ENCODE measurements at places on chromosomes 3 and 15.

- DNase-seq = no peak
Observed at GRCh38 chr15:37372064-37372463, 271.7 kb upstream of the MEIS2 start.

GRCh38 chr15:65026756-65027155, 2.7 kb downstream of the MTFMT start:
- DNase-seq = no peak

DNA sequence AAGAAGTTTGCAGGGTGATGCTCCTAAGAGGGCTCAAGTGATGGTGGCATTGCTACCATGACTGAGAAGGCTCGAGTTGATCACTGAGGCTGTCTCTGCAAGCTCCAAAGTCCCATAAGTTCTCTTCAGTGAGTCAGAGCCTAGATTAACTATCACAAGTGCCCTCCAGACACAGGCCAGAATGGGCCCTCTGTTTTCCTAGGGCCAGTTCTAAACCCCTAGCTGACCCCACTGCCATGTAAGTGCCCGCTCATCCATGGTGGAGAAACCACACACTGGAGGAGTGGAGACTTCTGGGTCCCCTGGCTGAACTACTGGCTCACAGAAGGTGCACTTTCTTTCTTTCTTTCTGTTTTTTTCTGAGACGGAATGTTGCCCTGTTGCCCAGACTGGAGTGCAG, 87.6 kb upstream of the WNT5A start:
- no peak for DNase-seq

DNA sequence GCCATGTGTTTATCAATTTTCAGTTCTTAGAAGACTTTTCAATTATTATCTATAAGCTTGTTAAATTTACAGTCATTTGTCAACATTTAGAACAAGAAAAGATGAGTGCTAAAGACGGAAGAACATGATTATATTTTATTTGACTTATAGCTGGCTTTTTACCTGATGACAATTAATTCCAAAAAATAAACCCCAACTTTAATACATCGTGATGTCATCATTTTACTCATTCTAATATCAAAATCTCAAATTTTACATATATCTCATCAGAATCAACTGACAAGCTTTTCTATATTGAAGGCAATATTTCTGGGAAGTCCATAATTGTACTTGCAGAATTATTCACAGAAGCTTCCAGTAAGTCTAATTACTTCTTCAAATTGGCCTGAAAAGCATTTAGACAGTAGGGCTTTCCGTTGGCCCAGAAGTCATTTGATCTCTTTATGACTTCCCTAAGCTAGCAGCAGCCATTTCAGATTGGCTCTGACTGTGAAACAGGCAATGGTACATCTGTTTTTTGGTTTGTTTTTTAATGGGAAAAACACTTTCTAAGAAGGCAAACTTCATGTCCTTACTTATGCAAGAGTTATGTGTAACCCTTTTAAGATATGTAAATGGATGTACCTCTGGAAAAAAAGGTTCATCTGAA, 234.7 kb upstream of the PLSCR5 start:
- DNase-seq = no peak

- no peak for DNase-seq
Observed at GRCh38 chr3:140018556-140018955, 83.6 kb downstream of the CLSTN2 start.

DNA sequence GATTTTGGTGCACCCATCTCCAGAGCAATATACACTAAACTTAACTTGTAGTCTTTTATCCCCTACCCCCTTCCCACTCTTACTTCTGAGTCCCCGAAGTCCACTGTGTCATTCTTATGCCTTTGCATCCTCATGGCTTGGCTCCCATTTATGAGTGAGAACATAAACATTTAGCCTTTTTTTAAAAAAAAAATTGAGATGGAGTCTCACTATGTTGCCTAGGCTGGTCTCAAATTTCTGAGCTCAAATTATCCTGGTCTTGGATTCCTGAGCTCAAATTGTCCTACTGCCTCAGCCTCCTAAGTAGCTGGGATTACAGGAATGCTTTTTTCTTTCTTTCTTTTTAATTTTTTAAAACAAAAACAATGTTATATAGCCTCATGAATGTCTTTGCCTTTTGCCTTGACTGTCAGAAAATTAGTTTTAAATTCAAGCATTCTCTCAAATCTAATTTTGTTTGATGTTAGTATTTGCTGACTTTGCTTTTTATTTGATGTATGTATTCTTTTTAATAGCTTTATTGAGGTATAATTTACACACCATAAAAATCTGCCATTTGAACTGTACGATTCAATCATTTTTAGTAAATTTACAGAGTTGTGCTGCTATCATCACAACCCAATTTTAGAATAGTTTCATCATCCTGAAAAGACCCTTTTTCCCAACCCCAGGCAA, 46.9 kb downstream of the NFKBIZ start:
- no peak for DNase-seq

- DNase-seq = no peak
Observed at GRCh38 chr3:150270883-150271590, 137.1 kb upstream of the TSC22D2 start.

DNA sequence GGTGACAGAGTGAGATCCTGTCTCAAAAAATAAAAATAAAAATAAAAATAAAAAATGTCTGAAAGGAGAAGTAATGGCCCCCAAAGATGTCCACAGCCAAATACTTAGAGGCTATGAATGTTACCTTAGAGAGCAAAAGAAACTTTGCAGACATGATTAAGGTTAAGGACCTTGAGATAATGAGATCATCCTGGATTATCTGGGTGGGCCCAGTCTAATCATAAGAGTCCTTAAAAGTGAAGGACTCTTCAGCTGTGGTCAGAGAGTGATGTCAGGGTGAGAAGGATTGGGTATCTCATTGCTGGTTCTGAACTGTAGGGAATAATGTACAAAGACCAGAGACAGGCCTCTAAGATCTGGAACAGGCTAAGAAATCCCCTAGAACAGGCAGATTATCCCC, 84.9 kb upstream of the POU1F1 start:
- no peak for DNase-seq

DNA sequence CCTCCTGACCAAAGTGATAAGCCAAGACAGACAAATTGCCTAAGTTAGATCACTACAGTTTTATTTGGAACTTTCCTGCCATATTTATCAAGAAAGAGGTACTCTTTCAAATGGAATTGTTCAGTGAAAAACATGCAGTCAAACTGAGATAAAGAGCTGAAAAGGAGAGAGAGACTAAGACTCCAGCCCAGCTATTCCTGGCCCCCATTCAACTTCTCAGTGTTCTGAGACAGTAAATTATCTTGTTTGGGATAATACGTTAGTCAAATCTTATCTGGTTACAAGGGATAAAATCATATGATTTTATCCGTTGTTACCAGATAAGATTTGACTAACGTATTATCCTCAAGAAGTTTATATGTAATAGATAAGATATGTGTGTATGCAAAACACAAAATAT, 67.6 kb upstream of the CMC1 start:
- no peak for DNase-seq

Data from caudate nucleus (tissue), 63 donors.